ENCODE measurements at places on chromosomes 5 and 9. TPM values are rescaled to one million over a fixed set of nuclear protein-coding genes. Genes with fewer than 3 reads are reported as not detected.

The NEURL1B gene
- total RNA-seq = 30.9 TPM

The SEMA6A gene
- total RNA-seq = 28.7 TPM

The C1QTNF2 gene
- total RNA-seq = 1.7 TPM

The ZBTB26 gene
- total RNA-seq = 7.9 TPM

All from vagina (tissue), 2 donors.